ENCODE measurements at places on chromosomes 7 and 10. TPM values are rescaled to one million over a fixed set of nuclear protein-coding genes. Genes with fewer than 3 reads are reported as not detected.

- no peak overlapping the region for H3K4me3 ChIP-seq
- H3K4me1 ChIP-seq = no peaks in the 10 kb centered on the region
- no peaks in the 10 kb centered on the region for H3K27me3 ChIP-seq
- no peak for DNase-seq
- H3K27ac ChIP-seq = no peak overlapping the region
- H3K36me3 ChIP-seq = no peaks in the 10 kb centered on the region
These were observed 99.0 kb downstream of the AOAH start for GRCh38 chr7:36625247-36625646.

DNA sequence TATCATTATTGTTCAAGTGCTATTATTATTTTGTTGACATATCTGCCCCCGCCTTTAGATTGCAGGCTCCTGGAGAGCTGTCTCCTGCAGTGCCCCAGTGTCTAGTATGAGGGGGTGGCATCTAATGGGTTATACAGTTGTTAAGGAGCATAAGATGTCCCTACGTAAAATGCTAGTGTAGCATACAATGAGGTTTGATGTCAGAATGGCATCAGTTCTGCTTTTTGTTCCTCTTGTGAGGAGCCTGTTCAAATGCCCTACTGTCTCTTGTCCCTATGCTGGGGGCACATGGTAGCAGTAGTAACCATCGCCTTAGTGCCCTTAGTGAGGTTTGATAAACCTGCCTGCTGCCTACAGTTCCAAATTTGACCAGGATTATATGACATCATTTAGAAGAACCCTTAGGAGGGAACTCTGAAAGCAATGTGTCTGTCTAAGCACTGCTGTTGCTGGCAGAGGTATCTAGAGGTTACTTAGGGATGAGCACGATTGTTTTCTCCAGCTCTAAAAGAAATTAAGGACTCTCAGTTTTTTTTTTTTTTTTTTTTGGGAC, 9.7 kb downstream of the CREM start:
- H3K27me3 ChIP-seq = no peaks in the 10 kb centered on the region
- no peak overlapping the region for H3K4me3 ChIP-seq
- no peaks in the 10 kb centered on the region for H3K4me1 ChIP-seq
- H3K27ac ChIP-seq = no peak overlapping the region
- DNase-seq = no peak

DNA sequence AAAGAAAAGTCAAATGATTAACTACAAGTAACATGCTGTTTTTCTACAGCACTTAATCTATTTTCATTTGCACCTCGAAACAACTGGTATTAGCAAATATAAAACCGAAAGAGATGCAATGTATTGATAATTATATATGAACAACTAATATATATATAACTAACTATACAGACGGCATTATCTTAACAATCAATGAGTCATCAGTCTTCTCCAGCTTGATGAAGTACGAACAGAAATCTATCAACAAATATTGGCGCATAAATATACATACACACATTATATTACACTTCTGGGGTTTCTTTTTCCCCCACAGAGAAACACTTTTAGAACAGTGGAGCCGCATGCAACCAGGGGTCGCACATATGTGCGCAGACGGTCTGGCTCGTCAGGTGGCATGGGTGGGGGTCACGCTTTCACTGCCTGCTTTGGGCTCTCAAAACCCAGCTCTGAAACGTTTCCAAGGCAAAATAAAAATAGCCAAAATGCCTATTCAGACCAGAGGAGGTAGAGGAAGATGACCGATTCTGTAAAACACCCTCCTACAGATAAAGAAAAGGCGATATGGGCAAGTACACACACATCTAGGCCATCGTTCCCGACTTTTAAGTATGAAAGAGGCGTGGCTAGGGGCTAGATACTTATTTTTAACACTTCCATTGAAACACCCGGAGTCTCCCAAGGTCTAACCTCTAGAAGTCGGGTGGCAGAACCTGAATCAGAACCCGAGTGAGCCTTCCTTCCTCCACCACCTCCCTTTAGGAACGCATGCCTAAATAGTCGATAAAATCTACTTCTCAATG, 1.7 kb downstream of the ARHGAP12 start:
- DNase-seq = no peak
- H3K27me3 ChIP-seq = no peaks in the 10 kb centered on the region
- peak overlapping the region; percentile 75 for H3K4me3 ChIP-seq
- H3K4me1 ChIP-seq = peaks cover 30% of the 10 kb centered on the region
- H3K27ac ChIP-seq = peak overlapping the region; percentile 94
- H3K36me3 ChIP-seq = no peaks in the 10 kb centered on the region

DNA sequence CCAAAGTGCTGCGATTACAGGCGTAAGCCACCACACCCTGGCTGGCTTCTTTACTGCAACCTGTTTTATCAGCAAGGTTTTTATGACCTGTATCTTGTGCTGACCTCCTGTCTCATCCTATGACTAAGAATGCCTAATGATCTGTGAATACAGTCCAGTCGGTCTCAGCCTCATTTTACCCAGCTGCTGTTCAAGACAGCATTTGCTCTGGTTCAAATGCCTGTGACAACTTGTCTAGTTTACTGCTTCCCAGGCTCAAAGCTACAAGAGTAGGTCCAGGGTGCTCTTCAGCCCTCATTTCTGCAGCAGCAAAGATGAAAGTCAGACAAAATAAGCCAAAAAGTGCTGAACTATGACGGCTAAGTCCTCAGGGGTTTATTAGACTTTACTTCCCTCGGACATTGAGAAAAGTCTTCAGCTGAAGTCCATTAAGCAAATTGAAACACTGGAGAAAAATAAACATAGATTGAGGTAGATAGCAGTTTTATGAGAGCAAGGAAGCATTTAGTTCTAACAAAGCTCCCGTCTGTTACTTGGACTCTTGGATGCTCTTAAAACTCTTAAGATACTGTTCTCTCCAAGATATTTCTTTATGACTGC, 12.5 kb upstream of the LYZL1 start:
- H3K27ac ChIP-seq = no peak overlapping the region
- H3K4me1 ChIP-seq = no peaks in the 10 kb centered on the region
- no peak for DNase-seq
- H3K27me3 ChIP-seq = no peaks in the 10 kb centered on the region
- no peak overlapping the region for H3K4me3 ChIP-seq
- H3K36me3 ChIP-seq = no peaks in the 10 kb centered on the region

DNA sequence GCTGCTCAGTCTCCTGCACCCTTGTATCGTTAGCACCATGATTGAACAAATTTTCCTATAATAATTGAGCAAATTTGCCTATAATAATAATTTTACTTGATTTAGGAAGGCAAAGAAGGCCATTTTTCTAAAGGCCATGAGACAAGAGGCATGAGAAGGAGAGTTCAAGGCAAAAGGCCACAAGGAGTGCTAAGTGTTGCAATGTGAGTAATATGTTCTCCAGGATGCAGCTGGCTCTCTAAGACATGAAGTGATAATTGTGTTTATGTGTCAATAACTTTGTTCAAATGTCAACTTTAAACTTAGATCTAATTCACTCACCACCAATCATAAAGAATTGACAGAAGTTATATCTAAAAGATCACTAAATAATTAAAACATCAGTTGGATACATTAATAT, 53.8 kb downstream of the SGCE start:
- H3K27ac ChIP-seq = no peak overlapping the region
- H3K27me3 ChIP-seq = no peaks in the 10 kb centered on the region
- no peak for DNase-seq
- H3K4me3 ChIP-seq = no peak overlapping the region
- no peaks in the 10 kb centered on the region for H3K36me3 ChIP-seq
- no peaks in the 10 kb centered on the region for H3K4me1 ChIP-seq

- H3K4me3 ChIP-seq = no peak overlapping the region
- no peaks in the 10 kb centered on the region for H3K27me3 ChIP-seq
- no peak overlapping the region for H3K27ac ChIP-seq
- no peaks in the 10 kb centered on the region for H3K36me3 ChIP-seq
- no peaks in the 10 kb centered on the region for H3K4me1 ChIP-seq
- DNase-seq = no peak
These were observed 68.9 kb downstream of the PDGFA start for GRCh38 chr7:450741-451140.

GRCh38 chr7:44282601-44283171, 42.7 kb downstream of the CAMK2B start:
- no peaks in the 10 kb centered on the region for H3K4me1 ChIP-seq
- no peaks in the 10 kb centered on the region for H3K27me3 ChIP-seq
- H3K4me3 ChIP-seq = no peak overlapping the region
- no peak for DNase-seq

DNA sequence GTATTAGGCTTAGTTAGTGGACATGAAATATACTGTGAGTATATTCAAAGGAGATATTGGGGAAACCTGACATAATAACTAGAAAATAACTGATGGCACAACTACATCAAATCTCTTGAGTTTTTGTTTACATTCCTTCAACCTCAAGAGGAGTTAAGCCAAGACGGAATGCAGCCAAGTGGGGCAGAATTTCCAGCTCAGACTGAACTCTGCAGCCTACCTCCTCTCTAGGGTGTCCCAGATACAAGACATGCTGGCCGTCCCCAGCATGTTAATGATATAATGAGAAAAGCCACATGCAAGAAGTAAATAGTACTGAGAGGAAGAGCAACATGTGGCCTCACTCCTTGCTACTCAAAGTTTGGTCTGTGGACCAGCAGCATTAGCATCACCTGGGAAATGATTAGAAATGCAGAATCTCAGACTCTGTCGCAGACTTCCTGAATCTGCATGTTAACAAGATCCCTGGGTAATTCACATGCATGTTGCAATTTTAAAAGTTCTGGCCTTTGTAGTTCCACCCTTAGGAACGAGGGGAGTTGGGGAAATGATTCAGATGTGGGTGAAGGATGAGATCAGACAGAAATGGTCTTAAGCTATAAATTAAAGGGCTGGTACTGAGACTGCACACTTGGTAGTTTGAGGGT, 118.4 kb upstream of the CACUL1 start:
- H3K4me3 ChIP-seq = no peak overlapping the region
- no peaks in the 10 kb centered on the region for H3K4me1 ChIP-seq
- no peaks in the 10 kb centered on the region for H3K27me3 ChIP-seq

GRCh38 chr10:46548498-46549090, 7.9 kb downstream of the GPRIN2 start:
- H3K4me1 ChIP-seq = no peaks in the 10 kb centered on the region
- no peak overlapping the region for H3K27ac ChIP-seq
- peak; percentile 71 for DNase-seq
- no peaks in the 10 kb centered on the region for H3K36me3 ChIP-seq
- no peak overlapping the region for H3K4me3 ChIP-seq
- H3K27me3 ChIP-seq = no peaks in the 10 kb centered on the region

GRCh38 chr7:71521506-71521905, 389.6 kb downstream of the GALNT17 start:
- no peaks in the 10 kb centered on the region for H3K27me3 ChIP-seq
- no peak for DNase-seq
- H3K4me3 ChIP-seq = no peak overlapping the region
- no peaks in the 10 kb centered on the region for H3K36me3 ChIP-seq
- no peaks in the 10 kb centered on the region for H3K4me1 ChIP-seq
- H3K27ac ChIP-seq = no peak overlapping the region

DNA sequence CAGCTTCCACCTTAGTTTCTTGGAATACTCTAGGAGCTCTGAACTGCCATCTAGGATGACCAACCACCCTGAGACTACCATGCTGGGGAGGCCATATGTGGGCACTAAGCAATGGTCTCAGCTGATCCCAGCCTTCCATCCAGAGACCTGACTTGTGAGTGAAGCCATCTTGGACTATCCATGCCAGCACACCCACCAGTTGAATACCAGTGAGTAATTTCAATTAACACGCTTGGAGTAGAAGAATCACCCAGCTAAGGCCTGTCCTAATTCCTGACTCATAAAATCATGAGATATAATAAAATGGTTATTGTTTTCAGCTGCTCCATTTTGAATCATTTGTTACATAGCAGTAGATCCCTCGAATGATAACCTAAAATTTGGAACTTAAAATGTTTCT, 5.2 kb upstream of the KIF5B start:
- no peak for DNase-seq
- H3K27me3 ChIP-seq = no peaks in the 10 kb centered on the region
- H3K4me1 ChIP-seq = no peaks in the 10 kb centered on the region
- H3K36me3 ChIP-seq = no peaks in the 10 kb centered on the region
- H3K4me3 ChIP-seq = no peak overlapping the region

- no peaks in the 10 kb centered on the region for H3K36me3 ChIP-seq
- no peak for DNase-seq
- H3K27ac ChIP-seq = no peak overlapping the region
- H3K4me1 ChIP-seq = no peaks in the 10 kb centered on the region
- no peaks in the 10 kb centered on the region for H3K27me3 ChIP-seq
- no peak overlapping the region for H3K4me3 ChIP-seq
These were observed 134.1 kb downstream of the MDFIC start for GRCh38 chr7:115056019-115056418.

GRCh38 chr10:110642204-110643034, 1.7 kb upstream of the RBM20 start:
- H3K27ac ChIP-seq = no peak overlapping the region
- no peak for DNase-seq
- peaks cover 44% of the 10 kb centered on the region for H3K27me3 ChIP-seq
- H3K4me1 ChIP-seq = peaks cover 4% of the 10 kb centered on the region
- no peaks in the 10 kb centered on the region for H3K36me3 ChIP-seq

DNA sequence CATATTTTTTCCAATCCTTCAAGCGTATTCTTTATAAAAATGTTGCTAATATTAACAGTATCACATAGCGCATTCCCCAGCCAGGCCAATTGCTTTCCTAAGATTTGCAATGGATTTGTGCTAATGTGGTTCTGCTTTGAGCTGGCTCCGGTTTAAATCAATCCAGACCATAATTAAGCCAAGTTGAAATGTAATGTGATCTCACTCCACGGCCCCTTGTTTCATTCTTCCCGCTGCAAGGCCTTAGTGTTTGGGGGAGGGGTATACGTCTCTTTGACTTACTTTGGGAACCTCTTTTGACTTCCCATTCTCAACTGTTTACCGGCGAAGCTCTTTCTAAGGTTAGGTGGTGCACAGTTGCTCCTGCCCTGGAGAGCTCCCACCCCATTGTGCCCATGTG, 86.4 kb downstream of the PRPF18 start:
- no peaks in the 10 kb centered on the region for H3K4me1 ChIP-seq
- peaks cover 42% of the 10 kb centered on the region for H3K36me3 ChIP-seq
- no peak overlapping the region for H3K4me3 ChIP-seq
- H3K27ac ChIP-seq = no peak overlapping the region
- DNase-seq = no peak

DNA sequence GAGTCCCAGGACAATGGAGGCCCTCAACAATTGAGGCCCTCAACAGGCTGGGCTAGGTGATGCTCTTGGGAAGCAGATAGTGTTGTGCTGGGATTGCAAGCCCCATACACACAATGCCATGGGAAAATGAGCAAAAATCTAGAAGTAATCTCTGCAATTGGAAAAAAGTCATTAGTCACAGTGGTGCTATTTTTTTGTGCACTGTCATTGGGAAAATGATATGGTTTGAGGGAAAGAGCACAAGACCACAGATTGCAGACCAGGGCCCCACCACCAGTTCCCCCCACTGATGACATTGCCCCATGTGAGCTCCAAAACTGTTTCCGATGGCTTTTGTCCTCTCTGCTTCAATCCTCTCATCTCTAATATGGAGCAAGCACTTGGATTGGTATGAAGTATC, 1.9 kb downstream of the KCTD7 start:
- H3K27ac ChIP-seq = no peak overlapping the region
- H3K36me3 ChIP-seq = no peaks in the 10 kb centered on the region
- no peak for DNase-seq

GRCh38 chr10:91642831-91643692, 10.2 kb upstream of the PPP1R3C start:
- no peaks in the 10 kb centered on the region for H3K4me1 ChIP-seq
- H3K27me3 ChIP-seq = no peaks in the 10 kb centered on the region
- DNase-seq = no peak
- H3K27ac ChIP-seq = no peak overlapping the region
- H3K4me3 ChIP-seq = no peak overlapping the region
- no peaks in the 10 kb centered on the region for H3K36me3 ChIP-seq

The BAG3 gene
- polyA plus RNA-seq = 16.8 TPM

The PPP3CB gene
- polyA plus RNA-seq = 18.6 TPM

The ALDH18A1 gene
- polyA plus RNA-seq = 22.0 TPM

The ZNF365 gene
- polyA plus RNA-seq = 0.53 TPM

The SFRP5 gene
- 180 TPM for polyA plus RNA-seq

The ACTL6B gene
- polyA plus RNA-seq = 7.7 TPM

The PRLHR gene
- 0.11 TPM for polyA plus RNA-seq
